ENCODE measurements at places on chromosomes 1 and 21.

DNA sequence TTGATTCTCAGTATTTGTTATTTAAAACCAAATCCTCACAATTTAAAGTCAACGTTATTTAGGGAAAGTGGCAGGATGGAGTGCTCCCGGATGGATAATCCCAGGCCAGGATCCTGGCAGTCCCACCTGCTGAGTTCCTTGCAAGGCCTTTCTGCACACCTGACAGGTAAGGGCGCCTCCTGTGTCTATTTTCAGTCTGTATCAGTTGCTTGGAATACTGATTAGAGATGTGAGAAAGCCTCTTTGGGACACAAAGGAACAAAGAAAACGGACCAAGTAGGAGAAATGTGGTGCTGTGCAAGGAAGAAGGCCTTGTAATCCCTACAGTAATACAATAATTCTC is 12.2 kb downstream of the STYXL2 start:
- no peak for DNase-seq

DNA sequence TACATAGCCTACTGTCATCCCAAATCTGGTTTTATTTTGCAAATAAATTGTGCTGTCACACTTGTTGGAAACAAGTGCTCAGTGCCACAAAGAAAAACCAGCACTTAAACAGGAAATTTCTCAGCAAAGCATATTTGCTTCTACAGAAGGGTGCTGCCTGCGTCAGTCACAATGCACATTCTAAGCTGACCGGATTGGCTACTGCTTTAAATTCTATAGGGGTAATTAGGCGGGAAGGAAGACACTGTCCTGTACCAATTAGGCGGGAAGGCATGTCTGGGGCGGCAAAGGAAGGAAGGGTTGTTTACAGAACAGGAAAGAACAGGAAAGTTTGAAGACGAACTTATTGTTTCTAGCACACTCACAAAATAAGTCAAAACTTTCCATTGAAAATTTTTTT is 2.8 kb downstream of the IFI16 start:
- DNase-seq: peak; percentile 9

- DNase-seq: no peak
Observed at GRCh38 chr1:171799166-171799565, 17.7 kb downstream of the METTL13 start.

DNA sequence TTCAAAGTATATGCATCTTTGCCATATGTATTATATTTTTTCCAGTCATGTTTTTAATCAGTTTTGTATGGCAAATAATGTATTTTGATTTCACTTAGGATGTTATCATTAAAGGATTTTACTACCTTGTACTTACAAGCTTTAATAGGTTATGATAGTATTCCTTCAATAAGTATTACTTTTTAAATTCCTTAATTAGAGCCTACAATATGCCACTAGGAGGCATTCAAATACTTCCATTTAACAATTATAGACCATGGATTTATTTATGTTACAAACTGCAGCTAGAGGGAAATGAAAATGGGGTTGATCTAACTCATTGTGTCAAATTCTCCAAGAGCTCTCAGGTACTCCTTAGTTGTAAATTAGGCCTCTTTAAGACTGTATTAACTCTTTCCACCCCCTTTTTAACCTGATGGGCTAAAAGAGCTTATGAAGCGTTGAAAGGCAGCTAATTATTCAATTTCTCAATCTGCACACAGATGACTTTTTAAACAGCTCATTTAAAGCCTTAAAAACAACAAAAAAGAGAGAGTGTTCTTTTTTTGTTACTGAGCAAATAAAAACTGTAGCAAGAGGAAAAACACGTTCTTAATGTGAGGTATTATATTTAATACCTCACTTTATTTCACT is 156.2 kb downstream of the DENND1B start:
- peak; percentile 7 for DNase-seq

DNA sequence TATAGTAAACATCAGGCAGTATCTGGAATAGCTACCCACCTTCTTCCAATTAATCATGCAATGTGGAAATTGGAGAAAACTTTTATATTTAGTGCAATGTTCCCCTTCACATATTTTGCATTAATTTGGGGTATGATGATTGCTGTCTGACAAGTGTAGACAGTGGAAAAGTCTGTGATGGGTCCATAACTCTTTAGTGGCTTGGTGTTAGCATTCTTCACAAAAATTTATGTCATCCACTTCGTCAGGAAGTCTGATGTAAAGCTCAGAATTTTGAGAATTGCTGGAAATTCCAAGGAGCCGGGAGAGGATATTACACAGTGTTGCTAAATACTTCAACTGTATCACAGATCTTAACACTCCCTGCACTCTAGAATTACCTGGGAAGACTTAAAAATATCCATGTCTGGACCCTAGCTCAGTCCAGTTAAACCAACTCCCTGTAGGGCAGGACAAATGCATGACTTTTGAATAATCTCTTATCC is 549.7 kb upstream of the PLXNA2 start:
- no peak for DNase-seq

GRCh38 chr1:157652859-157653493 is 47.6 kb downstream of the FCRL3 start:
- DNase-seq: no peak
